ENCODE measurements at places on chromosomes 11 and 22.

DNA sequence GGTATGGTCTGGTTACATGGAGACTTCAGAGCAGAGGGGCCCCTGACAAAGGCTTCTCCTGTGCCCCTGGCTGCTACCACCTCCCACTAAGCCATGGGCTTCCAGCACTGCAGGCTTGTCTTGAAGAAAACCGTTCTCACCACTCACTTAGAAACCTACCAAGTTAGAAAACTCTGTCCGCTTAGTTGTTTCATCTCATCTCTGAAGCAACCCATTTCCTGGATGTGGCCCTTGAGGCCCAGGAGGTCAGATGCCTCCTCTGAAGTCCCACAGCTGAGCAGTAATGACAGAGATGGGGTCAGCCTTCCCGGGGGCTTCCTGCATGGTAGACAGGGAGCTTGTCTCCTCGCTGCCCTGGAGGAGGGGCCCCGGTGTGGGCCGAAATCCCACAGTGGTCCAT is 12.9 kb downstream of the CSF2RB start:
- DNase-seq, result no peak

DNA sequence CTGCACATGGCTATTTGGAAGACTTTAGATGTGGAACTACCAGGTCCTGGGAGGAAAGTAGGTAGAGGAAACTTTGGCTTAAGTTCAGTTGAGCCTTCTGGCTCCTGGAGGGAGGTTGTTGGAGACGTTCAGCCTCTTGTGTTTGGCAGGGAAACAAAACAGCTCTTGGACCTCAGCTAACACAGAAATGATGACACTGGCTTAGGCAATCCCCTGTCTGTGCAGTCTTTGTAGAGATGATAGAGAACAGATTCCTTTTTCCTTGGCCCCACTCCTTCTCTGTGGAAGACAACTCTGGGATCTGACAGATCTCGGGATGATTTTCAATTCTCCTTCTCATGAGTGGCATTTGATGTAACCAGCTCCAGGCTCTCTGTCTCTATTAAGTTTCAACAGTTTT is 428.5 kb downstream of the TMEM135 start:
- no peak for DNase-seq

- no peak for DNase-seq
Observed at GRCh38 chr11:16979703-16980622, 34.3 kb downstream of the PLEKHA7 start.

DNA sequence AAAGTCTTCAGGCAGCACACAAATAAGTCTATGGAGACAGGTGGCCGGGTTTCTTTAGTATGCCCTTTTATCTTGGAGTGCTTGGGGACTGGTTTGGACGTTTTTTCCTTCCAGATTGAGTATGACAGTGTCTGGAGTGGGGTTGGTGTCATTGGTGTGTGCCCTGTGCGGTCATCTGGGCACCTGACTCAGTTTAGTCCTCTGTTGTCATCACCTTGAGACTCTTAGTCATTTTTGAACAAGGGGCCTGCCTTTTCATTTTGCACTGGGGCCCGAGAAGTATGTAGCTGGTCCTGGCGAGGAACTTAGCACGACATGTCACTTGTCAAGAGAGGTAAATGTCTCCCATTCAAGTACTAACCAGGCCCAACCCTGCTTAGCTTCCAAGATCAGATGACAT is 27.2 kb upstream of the MYO18B start:
- no peak for DNase-seq

GRCh38 chr11:2310073-2310785 is 8.4 kb downstream of the TSPAN32 start:
- DNase-seq, result no peak

DNA sequence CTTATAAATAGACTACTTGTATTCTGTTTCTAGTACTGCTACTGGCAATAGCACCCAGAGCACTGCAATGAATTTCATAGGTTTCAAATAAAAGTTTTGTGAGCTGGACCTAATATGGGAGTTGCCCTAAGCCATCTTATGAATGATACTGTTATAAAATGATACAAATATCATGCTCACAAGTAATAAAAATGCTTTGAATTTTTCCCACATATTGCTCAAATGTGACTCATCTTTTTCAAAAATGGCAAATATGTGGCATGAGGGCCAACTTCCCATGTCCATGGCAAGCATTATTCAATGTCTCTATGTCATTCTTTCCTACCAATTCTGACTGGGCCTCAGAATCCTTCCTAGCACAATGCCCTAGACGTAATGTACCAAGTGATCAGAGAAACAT is 137.6 kb downstream of the TRPC6 start:
- peak; percentile 89 for DNase-seq

DNA sequence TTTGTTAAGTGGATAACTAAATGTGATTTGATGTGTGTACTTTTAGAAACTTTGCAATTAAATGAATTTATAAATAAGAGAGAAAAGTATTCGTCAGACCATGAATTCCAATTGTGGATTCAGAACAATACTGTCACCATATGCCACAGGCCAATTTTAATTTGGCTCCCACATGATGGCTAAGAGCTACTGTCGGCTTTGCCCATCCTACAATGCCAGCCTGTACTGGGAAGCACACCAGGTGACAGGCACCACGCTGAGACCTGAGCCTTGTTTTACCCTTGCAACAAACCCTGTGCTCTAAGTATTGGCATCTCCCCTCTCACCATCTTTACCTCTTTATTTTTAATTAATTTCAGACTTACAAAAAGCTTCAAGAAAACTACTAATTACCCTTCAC is 14.0 kb downstream of the RAB30 start:
- DNase-seq, result no peak

GRCh38 chr11:123255909-123256308 is 60.9 kb upstream of the CLMP start:
- DNase-seq, result no peak

DNA sequence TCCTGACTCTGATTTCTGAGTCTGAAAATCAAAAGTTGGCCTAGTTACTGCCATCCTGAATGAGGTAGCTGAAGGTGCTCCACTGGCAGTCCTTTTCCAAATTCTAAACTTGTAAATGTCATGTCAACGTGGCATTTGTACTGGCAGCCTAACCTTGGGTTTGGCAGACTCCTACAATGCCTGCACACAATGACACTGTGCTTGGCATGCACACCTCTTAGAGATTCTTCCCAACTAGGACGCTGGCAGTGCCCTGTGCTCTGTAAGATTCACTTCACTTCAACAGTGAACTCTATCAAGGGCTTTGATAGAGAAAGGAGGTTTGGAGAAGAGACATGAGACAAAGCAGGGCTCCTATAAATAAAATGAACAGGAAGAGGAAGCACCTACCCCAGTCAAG is 21.9 kb upstream of the PPP2R1B start:
- no peak for DNase-seq

DNA sequence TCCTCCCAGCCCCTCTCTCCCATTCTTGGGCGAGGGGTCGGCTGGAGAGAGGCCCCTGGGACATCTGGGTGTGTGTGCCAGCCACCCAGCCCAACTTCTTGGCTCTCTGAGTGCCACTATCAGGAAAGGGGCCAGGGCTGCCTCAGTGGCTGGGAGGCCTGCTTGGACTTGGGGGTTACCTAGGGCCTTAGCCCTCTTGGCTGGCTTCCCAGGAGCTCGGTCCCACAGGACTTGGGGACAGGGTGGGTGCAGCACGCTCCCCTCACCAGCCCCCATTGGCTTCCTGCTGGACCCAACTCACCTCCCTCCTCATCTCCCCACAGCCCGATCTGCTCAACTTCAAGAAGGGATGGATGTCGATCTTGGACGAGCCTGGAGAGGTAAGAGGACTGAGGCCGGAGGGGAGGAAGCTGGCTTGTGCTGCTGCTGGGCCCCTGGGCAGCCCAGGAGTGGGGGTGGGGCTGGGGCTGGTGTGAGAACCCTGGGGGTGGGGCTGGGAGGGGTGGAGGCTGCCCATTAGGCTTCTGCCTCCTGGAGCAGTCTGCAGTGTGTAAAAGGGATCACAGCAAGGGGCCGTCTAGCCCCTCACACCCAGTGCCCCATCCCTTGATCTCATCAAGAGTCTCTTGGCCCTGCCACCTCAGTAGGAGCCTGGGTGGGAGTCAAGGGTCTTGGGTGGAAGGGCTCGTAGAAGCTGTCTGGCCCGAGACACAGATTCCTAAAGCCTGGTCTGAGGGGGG is 54.8 kb downstream of the TRIOBP start:
- peak; percentile 33 for DNase-seq

GRCh38 chr11:5380740-5381342 is 2.8 kb upstream of the OR51M1 start:
- peak; percentile 74 for DNase-seq

- DNase-seq, result peak; percentile 3
Observed at GRCh38 chr11:91219535-91219934, 996.7 kb upstream of the CHORDC1 start.

- DNase-seq, result peak; percentile 41
Observed at GRCh38 chr11:127925475-127925874, 661.9 kb downstream of the ETS1 start.

DNA sequence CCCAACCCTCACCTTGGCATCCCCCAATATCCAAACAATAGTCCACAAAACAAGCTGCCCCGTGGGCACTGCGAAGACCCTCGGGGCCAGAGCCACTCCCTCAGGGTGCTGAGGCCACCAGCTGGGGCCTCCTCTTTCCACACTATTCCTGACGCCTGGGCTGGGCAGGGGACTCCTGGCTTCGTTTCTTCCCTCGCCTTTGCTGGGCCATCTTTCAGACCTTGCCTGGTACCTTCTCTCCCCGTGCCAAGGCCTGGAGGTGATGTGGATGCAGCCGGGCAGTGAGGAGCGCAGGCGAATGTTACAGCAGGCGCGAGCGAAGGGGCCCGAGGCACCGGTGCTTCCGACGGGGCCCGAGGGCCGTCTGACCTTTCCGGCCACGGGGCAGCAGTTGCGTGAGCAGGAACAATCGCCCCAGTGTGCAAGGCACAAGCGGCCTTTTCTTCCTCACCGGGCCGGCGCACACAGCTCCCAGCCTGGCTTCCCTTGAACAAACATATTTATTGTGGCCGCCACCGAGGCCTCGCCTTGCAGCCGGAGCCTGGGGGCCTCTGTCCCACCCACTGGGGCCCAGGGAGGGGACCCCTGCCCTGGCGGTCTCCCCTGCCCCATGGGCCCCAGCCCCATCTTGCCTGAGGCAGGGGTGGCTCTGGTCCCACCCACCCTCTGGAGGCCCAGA is 32.6 kb upstream of the KCNQ1OT1 start:
- no peak for DNase-seq

GRCh38 chr22:22787786-22788459 is 99.7 kb upstream of the IGLL5 start:
- peak; percentile 33 for DNase-seq

- peak; percentile 4 for DNase-seq
Observed at GRCh38 chr22:26134654-26135330, 34.5 kb upstream of the SEZ6L start.

GRCh38 chr22:37316875-37317371 is 34.6 kb downstream of the CYTH4 start:
- peak; percentile 89 for DNase-seq

DNA sequence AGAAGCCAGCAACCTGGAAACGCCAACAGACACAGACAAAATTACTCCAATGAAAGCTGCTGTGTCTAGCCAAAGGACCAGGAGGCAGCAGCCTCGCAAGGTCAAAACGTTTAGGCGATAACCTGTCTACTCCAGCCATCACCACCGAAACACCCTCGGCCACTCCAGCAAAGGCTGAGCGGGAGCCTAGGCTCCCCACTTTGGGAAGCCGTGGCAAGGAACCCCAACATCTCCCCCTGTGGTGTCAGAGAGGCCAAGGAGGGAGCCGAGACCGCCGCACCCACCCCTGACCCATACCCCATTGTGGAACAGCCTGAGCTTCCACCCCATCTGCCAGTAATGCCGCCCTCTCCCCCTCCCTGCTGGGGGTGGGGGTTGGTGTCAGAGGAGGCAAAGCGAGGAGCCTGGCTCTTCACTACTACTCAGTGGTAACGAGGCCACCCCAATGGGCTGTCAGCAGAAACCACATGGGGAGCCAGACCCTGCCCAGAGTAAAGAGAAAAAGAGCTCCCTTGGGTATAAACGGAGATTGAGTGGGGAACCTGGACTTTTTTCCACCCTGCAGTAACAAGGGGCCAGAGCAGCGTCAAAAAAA is 33.9 kb upstream of the SEPTIN5 start:
- DNase-seq, result no peak

GRCh38 chr11:680970-681369 is 14.1 kb downstream of the DEAF1 start:
- no peak for DNase-seq

GRCh38 chr11:118740892-118741291 is 50.1 kb downstream of the DDX6 start:
- DNase-seq, result peak; percentile 23

- no peak for DNase-seq
Observed at GRCh38 chr11:119754199-119754598, 25.2 kb upstream of the NECTIN1 start.

DNA sequence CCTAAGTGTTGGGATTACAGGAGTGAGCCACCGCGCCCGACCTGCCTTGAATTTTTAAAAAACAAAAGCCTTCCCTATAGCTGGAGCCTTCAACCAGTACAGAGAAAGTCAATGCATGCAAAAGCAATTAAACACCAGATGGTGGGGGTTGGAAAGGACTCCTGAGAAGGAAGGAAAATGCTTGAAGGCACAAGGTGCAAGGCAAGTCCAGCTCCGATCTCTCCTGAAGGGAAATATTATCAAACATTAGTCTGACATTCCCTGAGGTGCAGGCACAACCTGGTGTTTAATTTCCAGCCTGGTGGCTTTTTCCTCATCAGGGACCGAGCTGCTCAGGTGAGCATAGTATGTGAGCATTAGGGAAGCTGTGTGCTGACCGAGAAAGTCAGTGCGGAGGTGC is 12.9 kb upstream of the RAPSN start:
- DNase-seq, result no peak

DNA sequence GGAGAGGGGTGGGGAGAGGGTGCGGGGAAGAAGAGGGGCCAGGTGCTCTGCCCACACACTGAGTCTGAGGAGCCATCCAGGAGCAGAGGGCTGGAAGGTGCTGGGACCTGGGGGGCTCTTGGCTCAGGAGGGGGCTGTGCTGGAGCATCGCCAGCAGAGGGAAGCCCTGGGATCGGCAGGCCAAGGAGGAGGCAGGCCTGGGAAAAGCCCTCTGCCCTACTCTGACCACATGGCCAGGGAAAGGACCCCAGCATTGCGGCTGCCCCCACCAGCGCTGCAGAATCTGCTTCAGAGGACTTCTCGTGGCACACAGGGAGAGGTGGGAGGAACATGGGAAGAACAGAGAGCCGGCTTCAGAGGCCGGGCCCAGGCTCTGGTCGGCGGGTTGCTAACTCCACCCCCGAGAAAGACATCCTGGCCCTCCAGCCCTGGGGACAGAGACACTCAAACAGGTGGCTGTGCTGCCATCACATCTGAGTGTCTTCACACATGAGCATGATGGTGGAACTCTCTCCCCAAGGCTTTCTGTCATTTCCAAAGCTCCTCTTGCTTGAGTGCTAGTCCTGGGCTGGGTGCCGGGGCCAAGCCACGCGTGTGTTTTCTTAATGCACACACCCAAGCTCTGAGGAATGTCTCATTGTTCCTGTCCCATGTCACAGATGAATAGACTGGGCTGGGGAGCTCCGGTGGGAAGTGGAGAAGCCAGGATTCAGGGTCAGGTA is 1378.0 kb downstream of the BRD1 start:
- DNase-seq, result no peak

Data from EL (cell line).